ENCODE measurements at places on chromosomes 3 and 15. TPM values are rescaled to one million over a fixed set of nuclear protein-coding genes. Genes with fewer than 3 reads are reported as not detected.

GRCh38 chr3:3628676-3629328, 170.4 kb upstream of the LRRN1 start:
- DNase-seq, result no peak

- no peak for DNase-seq
These were observed 489.2 kb upstream of the UBE2E2 start for GRCh38 chr3:22713936-22714335.

ZNF710 gene
- 13.8 TPM for total RNA-seq

DNA sequence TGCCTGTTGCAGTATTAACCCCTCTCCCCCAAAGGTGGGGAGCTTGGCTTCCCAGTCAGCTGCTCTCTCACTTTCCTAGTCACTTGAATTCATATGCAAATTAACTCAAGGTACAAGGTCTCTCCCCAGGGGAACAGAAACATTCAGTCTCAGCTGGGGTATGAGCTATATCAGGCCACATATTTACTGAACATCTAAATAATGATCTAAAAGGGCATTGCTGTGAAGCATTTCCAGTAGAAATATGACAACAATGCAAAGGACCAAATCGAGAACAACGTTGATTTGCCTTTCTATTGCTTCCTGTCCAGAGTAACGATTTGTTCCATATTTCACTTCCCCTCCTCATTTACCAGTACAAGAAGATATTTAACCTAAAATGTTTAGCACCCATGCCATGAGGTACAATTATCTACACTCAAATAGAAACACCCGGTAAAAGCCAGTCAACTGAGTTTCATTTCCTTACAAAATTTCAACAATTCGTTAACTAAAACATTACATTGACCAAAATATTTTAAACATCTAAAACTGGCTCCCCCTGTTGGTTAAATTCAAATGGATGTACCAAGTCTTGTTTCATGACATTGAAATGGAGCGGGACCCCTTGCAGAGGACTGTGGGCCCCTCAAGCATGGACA, 36.5 kb upstream of the KLHL6 start:
- no peak for DNase-seq

GRCh38 chr3:169356284-169356955, 307.1 kb downstream of the MECOM start:
- DNase-seq, result no peak

DNA sequence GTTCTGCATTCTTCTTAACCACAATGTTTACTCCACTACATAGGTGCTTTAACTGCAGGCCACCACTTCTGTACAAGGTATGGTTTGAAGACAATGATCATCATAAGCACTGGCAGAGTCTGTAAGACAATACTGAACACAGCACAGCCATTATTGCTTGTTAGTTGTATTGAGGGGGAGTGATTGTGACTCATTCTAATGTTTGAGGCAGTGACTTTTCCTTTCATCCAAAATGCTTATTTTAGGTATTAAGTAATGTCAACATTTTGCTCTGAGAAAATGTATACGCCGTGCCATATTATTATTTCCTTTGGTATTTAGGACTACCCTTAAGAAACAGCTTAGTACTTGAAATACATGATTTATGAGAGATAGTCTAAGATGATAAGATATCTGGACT, 618.2 kb upstream of the ZNF717 start:
- no peak for DNase-seq

LARP6 gene
- 34.5 TPM for total RNA-seq

DNA sequence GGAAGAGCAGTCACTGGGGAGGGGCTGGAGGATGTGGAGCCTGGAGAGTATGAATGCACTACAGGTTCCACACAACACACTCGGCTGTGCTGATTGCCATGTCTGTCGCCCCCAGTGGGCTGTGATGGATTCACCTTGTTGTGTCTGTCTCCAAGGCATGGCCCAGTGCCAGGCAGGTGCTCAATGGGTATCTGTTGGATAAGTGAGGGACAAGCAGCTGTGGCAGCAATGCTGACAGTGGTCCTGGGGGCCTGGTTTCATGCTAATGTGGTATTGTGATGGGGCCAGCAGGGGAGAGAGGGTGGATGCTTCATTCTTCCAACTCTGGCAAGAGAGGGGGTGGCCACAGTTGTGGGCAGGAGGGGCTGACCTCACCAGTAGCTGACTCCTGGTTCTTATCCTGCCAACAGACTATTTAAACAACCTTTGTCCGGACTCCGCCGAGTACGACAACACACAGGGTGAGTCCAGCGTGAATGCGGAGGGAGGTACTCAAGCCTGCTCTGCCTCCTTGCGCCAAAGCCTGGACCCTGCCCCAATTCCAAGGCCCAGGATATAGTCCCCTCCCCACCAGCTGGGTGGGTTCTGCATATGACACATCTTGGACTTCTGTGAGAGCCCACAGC, 47.3 kb upstream of the NR2C2 start:
- no peak for DNase-seq

GRCh38 chr15:57953874-57954273, 111.6 kb downstream of the ALDH1A2 start:
- DNase-seq, result no peak

GRCh38 chr3:137612291-137612690, 151.8 kb upstream of the SOX14 start:
- no peak for DNase-seq

C2CD4A gene
- not detected for total RNA-seq

- no peak for DNase-seq
These were observed 6.7 kb downstream of the ADPRH start for GRCh38 chr3:119585856-119586570.

DNA sequence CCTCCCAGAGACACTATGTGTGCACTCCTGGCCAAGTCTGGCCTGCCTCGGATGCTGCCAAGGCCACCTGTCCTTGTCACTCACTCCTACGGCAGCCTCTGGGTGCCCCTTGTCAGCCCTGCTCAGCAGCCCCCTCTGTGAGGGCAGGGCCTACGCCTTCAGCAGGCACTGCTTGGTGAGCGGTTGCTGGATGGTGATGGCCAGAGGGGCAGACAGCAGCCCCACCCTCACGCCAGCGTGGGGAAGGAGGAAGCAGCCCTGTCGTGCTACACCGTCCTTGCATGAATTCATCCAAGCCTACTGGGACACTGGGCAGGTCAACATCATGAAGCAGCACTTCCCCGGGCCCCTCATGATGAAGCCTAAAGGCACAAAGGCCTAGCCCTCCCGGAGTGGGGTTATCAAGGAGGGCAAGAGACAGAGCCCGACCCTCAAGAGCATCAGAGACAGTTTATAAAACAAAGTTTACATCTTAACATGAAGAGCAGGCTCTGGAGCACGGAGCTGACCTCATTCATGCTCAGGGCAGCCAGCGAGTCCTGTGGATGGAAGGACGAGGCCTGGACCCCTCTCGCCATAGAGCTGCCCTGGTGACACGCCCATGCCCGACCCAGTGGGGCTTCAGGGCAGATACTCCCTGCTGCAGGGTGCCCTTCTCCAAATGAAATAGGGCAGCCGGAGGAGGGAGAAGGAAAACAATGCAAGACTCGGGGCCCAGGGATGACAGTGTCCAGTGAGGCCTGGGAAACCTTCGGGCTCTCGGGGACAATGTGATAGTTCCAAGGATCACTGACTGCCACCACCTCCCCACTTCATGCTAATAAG, 25.3 kb downstream of the CHDH start:
- no peak for DNase-seq

DLEC1 gene
- total RNA-seq, result 0.19 TPM

- DNase-seq, result no peak
These were observed 24.1 kb downstream of the WDR48 start for GRCh38 chr3:39075910-39076309.

DNA sequence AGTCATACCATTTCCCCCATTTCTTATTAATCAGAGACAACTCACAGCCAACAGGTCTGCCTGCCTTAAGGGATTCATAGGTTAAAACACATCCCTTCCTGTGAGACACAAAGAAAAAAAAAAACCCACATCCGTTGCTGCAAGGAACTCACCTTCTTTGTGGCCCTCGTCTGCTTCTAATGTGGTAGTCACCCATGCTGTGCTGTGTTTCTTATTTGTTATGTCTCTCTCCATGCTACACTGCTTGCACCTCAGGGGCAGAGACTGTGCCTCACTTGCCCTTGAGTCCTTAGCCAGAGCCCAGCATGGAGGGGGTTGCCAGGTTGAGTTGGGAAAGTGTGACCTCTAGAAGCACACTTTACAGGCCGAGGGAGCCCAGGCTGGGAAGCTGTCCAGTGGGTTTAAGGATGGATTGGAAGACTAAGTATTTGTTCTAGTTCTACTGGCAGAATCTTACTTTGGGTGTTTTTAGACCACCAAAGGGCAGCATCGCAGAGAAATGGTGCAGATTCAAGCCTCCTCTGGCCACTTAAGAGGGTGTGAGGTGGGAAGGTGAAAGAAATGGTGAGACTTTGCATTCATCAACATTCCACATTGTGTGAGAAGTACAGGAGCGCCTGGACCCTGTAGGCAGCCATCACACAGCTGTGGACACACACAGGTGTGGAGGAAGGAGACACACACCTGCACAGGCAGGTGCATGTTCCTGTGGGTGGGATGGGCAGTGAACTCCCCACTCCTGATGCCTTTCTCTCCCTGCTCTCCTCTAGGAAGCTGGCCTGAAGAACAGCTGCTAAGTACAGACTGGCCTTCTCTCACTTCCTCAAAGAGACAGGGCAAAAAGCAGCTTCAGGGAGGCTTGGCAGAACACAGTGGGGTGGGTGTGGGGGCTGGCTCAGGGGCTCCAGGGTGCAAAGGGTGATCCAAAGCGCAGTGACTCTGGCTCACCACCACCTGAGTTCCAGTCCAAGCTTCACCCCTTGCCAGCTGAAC, 48.8 kb downstream of the GLB1 start:
- no peak for DNase-seq

- DNase-seq, result no peak
These were observed 185.7 kb upstream of the THRB start for GRCh38 chr3:24680214-24680967.

GRCh38 chr3:169869484-169870220, at the start of gene LRRC31:
TSS of gene LRRC31 (minus strand) at chr3:169869935. CDS start at chr3:169869807, 128 bp downstream.
- no peak for DNase-seq

CPLX3 gene
- total RNA-seq, result not detected

GRCh38 chr3:188776447-188776846, 395.3 kb upstream of the TPRG1 start:
- DNase-seq, result peak; percentile 4

GRCh38 chr3:122826278-122826677, 31.4 kb downstream of the SLC49A4 start:
- DNase-seq, result no peak

GRCh38 chr3:188662795-188663194, 508.8 kb downstream of the LPP start:
- no peak for DNase-seq

GRCh38 chr3:113054552-113054951, 63.8 kb downstream of the GTPBP8 start:
- no peak for DNase-seq

ZNF385D gene
- 7.7 TPM for total RNA-seq

- no peak for DNase-seq
These were observed 336.1 kb upstream of the PROK2 start for GRCh38 chr3:72120806-72121778.

AMIGO3 gene
- 1.2 TPM for total RNA-seq

DNA sequence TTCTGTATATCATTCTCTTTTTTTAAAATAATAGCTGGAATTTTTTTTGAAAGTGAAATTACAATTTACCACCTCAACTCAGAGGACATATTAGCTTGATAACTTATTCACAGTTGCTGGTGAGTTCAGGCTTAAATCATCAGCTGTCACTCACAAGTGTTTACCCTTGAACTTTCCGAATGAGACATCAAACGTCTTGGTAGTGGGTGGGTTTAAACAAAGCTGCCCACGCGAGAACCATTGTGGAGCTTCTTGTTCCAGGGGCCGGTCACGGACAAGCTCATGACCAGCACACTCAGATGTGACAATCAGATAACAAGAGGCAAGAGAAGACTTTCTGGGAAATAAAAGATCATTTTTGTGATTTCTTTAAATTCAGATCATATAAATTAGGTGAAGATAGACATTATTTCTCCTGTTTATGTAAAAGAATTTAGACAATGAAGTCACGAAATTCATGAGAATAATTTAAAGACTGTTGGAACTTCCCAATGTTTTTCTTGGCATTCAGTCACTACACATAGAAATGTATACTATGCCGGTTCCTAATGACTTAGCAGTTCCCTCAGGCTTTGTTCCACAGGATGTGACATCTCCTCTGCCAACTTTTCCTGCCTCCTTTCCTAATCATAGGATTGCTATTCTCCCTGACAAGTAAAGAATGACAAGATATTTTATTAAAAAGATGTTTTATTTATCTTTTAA, 29.3 kb downstream of the BTD start:
- no peak for DNase-seq

DNA sequence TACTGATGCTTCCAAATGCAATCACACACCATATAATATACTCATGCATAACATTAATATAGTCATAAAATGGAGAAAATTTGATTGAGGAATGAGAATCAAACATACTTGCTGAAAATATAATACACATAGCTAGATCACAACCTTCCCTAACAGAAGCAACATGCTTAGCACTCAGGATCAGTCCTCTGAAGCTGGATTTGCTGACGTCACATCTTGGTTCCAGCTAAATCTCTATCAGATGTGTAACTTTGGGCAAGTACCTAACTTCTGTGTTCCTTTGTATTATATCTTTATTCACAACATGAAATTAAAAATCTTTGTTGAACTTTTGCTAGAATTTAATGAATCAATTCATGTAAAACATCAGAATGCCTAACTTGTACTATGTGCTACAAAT, 263.5 kb downstream of the ZNF385D start:
- no peak for DNase-seq

TPRG1 gene
- 2.9 TPM for total RNA-seq

- DNase-seq, result no peak
These were observed 53.4 kb downstream of the GLCE start for GRCh38 chr15:69213786-69214185.

DNA sequence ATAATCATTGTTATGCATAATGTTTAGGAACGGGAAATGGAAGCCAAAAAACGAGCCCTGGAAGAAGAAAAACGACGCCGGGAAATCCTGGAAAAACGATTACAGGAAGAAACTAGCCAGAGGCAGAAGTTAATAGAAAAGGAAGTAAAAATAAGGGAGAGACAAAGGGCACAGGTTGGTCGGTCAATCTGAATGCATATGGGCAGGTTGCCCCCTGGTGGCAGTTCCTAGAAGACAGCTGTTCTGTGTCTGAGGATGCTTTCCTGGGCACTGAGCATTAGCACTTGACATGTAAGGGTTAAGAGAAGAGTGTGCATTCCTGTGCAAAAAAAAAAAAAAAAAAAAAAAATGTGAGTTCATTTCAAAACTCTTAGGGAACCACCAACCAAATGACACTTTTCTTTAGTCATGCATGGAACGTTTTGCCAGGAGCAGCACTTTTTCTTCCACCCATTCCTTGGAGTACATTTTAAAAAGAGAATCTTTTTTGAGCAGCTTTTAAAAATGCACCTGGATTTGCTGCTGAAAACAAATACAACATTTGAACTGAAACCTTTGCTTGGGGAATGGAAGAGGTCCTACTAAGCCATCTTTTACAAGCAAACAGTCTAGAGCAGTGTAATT, 11.1 kb upstream of the ABHD10 start:
- DNase-seq, result peak; percentile 97

DNA sequence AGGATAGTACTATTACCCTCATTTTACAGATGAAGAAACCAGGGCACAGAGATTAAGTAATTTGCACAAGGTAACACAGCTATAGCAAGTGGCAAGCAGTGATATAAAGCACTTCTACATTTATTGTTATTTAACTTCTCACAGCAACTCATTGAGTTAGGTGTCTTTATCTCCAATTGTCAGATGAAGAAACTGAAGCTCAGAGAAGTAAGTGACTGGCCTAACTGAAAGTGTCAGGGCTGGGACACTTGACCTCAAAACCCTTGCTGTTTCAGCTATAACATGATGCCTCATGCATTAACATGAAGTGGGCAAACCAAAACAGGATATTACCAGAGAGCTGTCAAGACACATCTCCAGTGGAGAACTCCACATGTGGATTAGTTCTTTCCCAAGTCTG, 65.8 kb upstream of the LEKR1 start:
- no peak for DNase-seq

Measured in esophagus muscularis mucosa (tissue), 4 donors.